ENCODE measurements at places on chromosomes 4 and X.

- H3K27ac ChIP-seq: no peak overlapping the region
- H3K4me1 ChIP-seq: no peaks in the 10 kb centered on the region
- no peak for DNase-seq
- H3K27me3 ChIP-seq: no peaks in the 10 kb centered on the region
- H3K36me3 ChIP-seq: no peaks in the 10 kb centered on the region
Measured at GRCh38 chr4:149426461-149426860, 389.2 kb downstream of the IQCM start.

DNA sequence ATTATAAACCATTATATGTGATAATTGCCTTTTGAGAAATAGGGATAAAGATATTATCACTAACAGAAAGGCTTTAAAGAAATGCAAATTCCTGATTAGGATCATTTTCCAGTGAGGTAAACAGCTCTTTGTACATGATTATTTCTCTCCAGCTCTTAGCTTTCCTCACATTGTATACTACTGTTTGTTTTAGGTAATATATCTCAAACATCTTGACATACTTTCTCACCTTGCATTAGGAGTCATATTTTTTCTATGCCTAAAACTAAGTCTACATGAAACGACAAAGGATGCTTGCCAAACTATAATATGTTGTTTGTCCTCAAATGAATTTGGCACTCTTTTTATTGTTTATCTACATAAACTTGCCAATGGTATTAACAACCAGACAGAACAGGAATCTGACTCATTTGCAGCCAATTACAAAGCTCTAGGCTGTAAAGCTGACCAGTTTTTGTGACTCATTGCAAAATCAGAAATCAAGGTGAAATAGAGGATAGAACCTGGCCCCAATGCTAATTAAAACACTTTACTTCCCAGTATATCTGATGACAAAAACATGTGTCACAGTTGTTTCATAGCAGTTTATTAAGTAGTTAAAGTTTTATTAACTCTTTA, 107.0 kb downstream of the IQCM start:
- no peaks in the 10 kb centered on the region for H3K27me3 ChIP-seq
- no peak overlapping the region for H3K4me3 ChIP-seq
- H3K4me1 ChIP-seq: no peaks in the 10 kb centered on the region
- DNase-seq: no peak
- H3K27ac ChIP-seq: no peak overlapping the region

GRCh38 chrX:71057848-71058530, 10.1 kb downstream of the SNX12 start:
- no peaks in the 10 kb centered on the region for H3K36me3 ChIP-seq
- H3K4me3 ChIP-seq: no peak overlapping the region
- H3K27ac ChIP-seq: no peak overlapping the region
- no peak for DNase-seq
- peaks cover 9% of the 10 kb centered on the region for H3K4me1 ChIP-seq

DNA sequence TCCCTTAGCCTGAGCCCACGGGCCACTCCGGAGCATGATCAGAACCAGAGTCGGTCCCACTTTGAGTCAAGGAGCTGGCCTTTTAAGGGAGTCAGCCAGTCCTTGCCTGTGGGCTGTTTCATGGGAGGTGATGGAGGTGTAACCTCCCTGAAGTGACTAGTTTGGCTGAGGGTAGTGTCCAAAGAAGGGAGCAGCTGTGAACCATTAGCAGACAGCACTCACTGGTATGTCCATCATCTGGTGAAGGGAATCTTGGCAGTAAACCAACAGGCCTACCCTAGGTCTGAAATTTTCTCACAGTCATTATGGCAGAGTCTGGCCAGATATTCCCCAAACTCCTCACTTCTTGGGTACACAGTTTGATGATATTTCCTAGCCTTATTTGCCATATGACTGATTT, 12.3 kb upstream of the REPS2 start:
- no peak overlapping the region for H3K27ac ChIP-seq
- no peaks in the 10 kb centered on the region for H3K36me3 ChIP-seq
- H3K4me3 ChIP-seq: no peak overlapping the region
- H3K27me3 ChIP-seq: no peaks in the 10 kb centered on the region

GRCh38 chr4:184825141-184825895, 450 bp downstream of the ACSL1 start:
- H3K27ac ChIP-seq: peak overlapping the region; percentile 62

GRCh38 chrX:9874483-9874882, 88.3 kb downstream of the SHROOM2 start:
- no peaks in the 10 kb centered on the region for H3K27me3 ChIP-seq
- no peak for DNase-seq
- H3K4me1 ChIP-seq: no peaks in the 10 kb centered on the region
- no peaks in the 10 kb centered on the region for H3K36me3 ChIP-seq

DNA sequence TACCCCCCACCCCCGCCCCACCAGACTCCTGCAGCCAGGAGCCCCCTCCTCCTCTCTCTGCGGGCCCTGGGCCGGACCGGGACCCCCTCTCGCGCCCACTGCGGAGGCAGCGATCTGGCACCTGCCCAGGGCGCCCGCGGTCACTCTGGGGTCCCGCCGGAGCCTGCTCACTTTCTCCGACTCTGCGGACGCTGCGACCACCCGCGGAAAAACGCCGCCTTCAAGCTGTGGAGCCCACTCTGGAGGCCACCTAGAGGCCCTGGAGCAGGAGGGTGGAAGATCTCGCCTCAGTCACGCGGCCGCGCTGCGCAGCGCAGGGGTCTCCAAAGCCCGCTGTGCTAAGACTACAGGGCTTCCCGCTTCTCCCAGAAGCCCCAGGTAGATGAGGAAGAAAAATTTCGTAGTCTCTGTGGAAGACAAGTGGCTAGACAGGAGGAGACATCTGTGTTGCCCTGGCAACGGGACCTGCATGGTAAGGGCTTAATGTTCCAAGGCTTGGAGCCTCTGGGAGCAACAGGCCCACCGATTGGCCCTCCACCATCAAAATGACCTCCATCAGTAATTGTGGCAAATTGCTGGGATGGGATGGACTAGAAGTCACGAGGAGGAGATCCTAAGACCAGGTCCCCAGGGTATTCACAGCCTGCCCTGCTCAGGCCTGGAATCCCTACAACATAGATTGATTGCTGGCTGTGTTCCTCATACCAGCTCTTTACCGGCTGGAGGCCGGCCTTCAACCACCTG, at the start of gene PNMA6F:
PNMA6F (minus strand) TSS at position 387 of the 744 bp plus-strand sequence. CDS start 1,093 bp downstream, outside the sequence.
- DNase-seq: no peak
- no peaks in the 10 kb centered on the region for H3K36me3 ChIP-seq
- no peak within 1 kb of the TSS for H3K4me3 ChIP-seq
- H3K4me1 ChIP-seq: no peaks in the 10 kb centered on the region
- H3K27ac ChIP-seq: no peak within 1 kb of the TSS
- no peaks in the 10 kb centered on the region for H3K27me3 ChIP-seq

DNA sequence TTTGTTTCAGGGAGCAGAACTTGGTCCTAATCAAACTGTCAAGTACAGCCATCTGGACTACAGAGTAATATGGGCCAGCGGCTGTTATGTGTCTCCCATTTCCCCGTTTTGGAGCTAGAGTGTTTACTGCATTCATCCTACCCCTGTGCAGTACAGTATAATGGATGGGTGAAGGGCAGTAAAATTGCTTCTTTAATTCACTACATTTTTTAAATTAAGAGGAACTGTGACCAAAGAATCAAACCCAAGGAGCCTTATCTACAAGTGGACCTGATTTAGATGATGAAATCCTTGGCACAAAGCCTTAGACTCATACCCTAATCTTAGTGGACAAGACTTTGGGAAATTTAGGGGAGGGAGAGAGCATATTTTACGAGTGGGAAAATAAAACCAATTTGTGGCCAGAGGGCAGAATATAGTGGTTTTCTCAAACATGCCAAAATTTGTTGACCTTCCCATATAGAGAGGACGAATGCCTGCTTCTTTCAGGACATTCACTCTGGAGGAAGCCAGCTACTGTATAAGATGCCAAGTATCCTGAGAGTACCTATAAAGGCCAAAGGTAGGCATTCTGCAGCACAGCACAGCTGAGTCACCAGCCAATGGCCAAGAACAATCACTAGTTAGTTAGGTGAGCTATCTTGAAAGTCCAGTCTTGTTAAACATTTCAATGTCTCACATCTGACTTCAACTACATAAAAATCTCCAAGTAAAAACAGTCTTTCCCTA, 253.8 kb upstream of the KCNIP4 start:
- H3K27ac ChIP-seq: no peak overlapping the region
- H3K27me3 ChIP-seq: no peaks in the 10 kb centered on the region
- no peak overlapping the region for H3K4me3 ChIP-seq
- no peaks in the 10 kb centered on the region for H3K4me1 ChIP-seq
- DNase-seq: no peak

- no peaks in the 10 kb centered on the region for H3K27me3 ChIP-seq
- DNase-seq: no peak
- no peak overlapping the region for H3K4me3 ChIP-seq
- no peak overlapping the region for H3K27ac ChIP-seq
Measured at GRCh38 chr4:86033171-86033570, 326.7 kb downstream of the MAPK10 start.

DNA sequence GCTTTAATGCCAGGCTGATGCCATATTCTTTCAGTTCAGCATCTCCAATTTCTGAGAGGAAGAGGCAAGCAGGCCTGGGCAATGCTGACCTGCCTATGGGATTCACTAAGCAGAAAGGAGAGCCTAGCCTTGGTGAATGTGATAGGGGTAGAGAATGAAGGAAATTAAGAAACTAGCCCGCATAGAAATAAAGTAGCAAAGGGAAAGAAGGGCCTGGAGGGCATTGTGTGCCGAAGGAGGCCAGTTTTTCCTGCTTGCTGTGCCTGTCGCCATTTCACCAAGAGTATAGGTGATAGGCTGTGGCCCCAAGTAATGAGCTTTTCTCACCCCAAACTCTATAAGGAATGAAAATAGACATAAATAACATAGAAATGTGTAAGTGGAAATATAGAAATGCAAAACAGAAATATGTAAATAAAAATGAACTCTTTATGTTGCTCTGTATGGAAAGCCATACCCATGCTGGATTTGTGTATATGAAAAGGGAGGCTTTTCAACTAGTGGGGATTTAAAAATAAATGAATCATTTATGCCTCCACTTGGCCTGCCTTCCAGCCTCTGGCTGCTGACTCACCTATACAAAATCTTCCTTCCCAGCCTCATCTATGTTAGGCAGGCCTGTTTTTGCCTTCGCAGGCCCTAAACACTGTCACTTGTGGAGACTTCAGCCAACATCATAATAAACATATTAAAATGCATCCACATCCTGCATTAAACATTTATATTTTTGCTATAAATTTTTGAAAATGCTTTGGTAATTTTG, 5.1 kb upstream of the OCRL start:
- DNase-seq: no peak
- H3K27me3 ChIP-seq: no peaks in the 10 kb centered on the region
- no peak overlapping the region for H3K4me3 ChIP-seq
- H3K4me1 ChIP-seq: no peaks in the 10 kb centered on the region
- H3K36me3 ChIP-seq: no peaks in the 10 kb centered on the region
- no peak overlapping the region for H3K27ac ChIP-seq

GRCh38 chr4:3218824-3219760, 29.9 kb upstream of the MSANTD1 start:
- H3K36me3 ChIP-seq: no peaks in the 10 kb centered on the region
- H3K27ac ChIP-seq: no peak overlapping the region
- no peak for DNase-seq
- no peak overlapping the region for H3K4me3 ChIP-seq
- no peaks in the 10 kb centered on the region for H3K4me1 ChIP-seq
- no peaks in the 10 kb centered on the region for H3K27me3 ChIP-seq

GRCh38 chrX:10099411-10099810, 57.4 kb upstream of the CLCN4 start:
- H3K27me3 ChIP-seq: no peaks in the 10 kb centered on the region
- H3K27ac ChIP-seq: no peak overlapping the region
- no peaks in the 10 kb centered on the region for H3K36me3 ChIP-seq
- H3K4me1 ChIP-seq: peaks cover 24% of the 10 kb centered on the region
- DNase-seq: no peak
- H3K4me3 ChIP-seq: no peak overlapping the region

DNA sequence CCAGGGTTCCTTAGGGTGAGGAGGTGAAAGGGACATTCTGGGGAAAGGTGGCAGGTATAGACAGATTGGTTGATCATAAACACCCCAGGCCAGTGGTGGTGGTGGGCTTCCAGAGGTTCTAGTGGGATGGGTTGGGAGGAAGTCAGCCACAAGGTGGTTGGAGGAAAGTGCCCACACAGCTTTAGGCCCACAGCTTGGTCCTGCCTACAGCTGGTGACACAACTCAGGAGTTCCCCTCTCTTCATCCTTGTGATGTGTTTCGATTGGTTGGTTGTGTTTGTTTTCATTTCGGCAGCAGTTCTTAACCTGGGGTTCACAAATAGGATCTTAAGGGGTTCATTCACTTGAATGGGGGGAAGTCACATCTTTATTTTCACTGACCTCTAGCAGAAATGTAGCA, 157.0 kb downstream of the TMEM164 start:
- no peaks in the 10 kb centered on the region for H3K36me3 ChIP-seq
- no peak overlapping the region for H3K27ac ChIP-seq
- H3K4me3 ChIP-seq: no peak overlapping the region
- no peaks in the 10 kb centered on the region for H3K27me3 ChIP-seq
- H3K4me1 ChIP-seq: no peaks in the 10 kb centered on the region

DNA sequence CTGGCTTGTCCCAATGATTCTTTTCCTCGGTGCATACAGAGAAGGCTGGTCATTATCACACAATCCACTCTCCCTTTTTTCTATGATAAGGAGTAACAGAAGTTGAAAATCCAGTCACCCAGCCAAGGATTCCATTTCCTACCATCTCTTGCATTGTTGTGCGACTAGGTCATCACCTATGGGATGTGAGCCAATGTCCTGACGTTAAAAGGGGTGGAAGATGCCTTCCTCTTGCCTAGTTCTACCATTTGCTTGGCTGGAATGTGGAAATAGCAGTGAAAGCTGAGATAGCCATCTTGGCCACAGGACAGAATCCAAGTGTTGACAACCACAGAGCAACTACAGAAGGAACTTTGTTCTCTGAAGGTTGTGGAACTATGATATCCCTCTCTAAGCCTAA, 132.2 kb upstream of the KIT start:
- H3K27me3 ChIP-seq: no peaks in the 10 kb centered on the region
- no peak overlapping the region for H3K27ac ChIP-seq
- no peaks in the 10 kb centered on the region for H3K36me3 ChIP-seq
- no peak for DNase-seq

- no peak for DNase-seq
- H3K36me3 ChIP-seq: no peaks in the 10 kb centered on the region
- no peak overlapping the region for H3K27ac ChIP-seq
- H3K4me3 ChIP-seq: no peak overlapping the region
- H3K4me1 ChIP-seq: no peaks in the 10 kb centered on the region
Measured at GRCh38 chr4:15398732-15399131, 29.1 kb upstream of the C1QTNF7 start.

DNA sequence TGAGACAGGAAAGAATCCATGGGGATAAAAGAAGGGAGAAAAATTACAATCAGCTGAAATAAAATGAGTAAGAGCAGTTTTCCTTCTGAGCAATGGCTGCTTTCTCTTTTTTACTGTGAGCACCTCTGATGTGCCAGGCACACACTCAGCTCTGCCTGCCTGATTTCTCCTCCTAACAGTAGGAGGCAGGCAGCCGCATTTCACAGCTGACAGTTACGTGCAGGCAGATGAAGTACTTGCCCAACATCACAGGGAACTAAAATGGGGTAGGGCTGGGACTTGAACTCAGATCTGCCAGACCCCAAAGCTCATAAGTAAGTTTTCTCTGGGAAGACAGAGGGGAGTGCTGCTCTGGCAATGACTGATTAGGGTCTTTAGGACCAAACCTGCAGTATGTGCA, 54.6 kb downstream of the C4orf50 start:
- no peaks in the 10 kb centered on the region for H3K4me1 ChIP-seq
- no peak for DNase-seq
- H3K36me3 ChIP-seq: no peaks in the 10 kb centered on the region
- no peaks in the 10 kb centered on the region for H3K27me3 ChIP-seq

Measured in Caco-2 (cell line).